ENCODE measurements at places on chromosomes 5 and 9.

- no peaks in the 10 kb centered on the region for H3K36me3 ChIP-seq
- H3K27ac ChIP-seq: no peak overlapping the region
- no peaks in the 10 kb centered on the region for H3K4me1 ChIP-seq
- DNase-seq: no peak
- H3K27me3 ChIP-seq: no peaks in the 10 kb centered on the region
Measured at GRCh38 chr5:57738301-57738700, 255.7 kb upstream of the ACTBL2 start.

DNA sequence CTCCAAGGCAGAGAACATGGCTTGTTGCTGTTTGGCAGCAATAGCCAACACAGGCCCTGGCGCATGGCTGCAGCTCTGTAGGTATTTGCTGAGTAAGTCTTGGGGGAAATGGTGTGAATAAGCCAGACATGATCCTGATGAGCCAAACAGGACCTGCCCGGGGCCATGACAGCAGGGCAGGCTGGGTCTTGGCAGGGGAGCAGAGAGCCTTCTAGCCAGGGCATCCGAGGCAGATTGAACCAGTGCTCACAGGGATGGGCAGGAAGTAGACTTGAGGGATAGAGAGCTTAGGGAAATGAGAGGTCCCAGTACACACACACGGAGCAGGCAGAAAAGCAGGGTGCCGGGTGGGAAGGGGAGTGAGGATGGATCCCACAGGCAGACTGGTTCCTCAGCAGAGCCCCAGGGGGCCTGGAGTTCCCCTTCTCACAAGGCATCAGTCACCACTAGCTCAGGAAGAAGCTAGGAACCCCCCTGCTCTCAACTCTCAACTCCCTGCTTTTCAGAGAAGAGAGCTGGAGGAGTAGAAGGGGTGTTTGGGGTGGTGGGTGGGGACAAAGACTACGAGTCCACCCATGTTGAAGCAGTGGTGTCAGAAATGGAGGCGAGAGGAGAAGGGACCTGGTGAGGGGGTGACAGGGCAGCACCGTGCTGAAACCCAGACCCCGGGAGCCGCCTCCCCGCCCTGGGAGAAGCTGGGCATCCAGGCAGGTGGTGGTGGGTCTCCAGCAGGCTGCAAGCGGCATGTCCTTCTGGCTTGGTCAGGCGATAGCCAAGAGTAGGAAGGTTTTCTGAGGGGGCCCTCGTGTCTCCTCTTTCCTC lies 111.1 kb downstream of the RGS3 start:
- DNase-seq: no peak
- peaks cover 25% of the 10 kb centered on the region for H3K4me1 ChIP-seq
- H3K36me3 ChIP-seq: no peaks in the 10 kb centered on the region
- H3K4me3 ChIP-seq: no peak overlapping the region
- no peaks in the 10 kb centered on the region for H3K27me3 ChIP-seq

- no peaks in the 10 kb centered on the region for H3K4me1 ChIP-seq
- no peak for DNase-seq
- no peaks in the 10 kb centered on the region for H3K36me3 ChIP-seq
- H3K27ac ChIP-seq: no peak overlapping the region
Measured at GRCh38 chr9:42388146-42388690, 204.8 kb downstream of the SPATA31A6 start.

DNA sequence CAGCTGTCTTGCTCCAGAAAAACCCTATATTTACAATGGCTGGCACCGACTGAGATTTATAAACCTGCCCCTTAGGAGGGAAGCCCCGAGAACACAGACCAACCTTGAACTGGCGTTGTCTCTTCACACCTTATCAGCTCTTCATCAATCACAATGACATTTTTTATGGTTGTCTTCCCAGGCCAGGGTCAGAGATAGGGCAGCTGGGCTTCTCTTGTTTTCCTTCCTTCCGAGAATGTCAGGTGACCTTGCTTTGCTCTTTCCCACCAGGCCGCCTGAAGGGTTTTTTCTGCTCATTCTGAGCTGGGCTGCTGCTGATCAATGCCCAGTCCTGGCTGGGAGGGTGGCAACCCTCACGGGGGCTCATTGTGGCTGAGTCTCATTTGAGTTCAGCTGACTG lies 619.1 kb downstream of the CCDC171 start:
- no peaks in the 10 kb centered on the region for H3K4me1 ChIP-seq
- H3K27me3 ChIP-seq: no peaks in the 10 kb centered on the region
- DNase-seq: no peak
- H3K27ac ChIP-seq: no peak overlapping the region

GRCh38 chr5:107790671-107791070 lies 119.9 kb upstream of the EFNA5 start:
- H3K27ac ChIP-seq: no peak overlapping the region
- H3K36me3 ChIP-seq: no peaks in the 10 kb centered on the region
- H3K27me3 ChIP-seq: no peaks in the 10 kb centered on the region
- H3K4me1 ChIP-seq: no peaks in the 10 kb centered on the region

DNA sequence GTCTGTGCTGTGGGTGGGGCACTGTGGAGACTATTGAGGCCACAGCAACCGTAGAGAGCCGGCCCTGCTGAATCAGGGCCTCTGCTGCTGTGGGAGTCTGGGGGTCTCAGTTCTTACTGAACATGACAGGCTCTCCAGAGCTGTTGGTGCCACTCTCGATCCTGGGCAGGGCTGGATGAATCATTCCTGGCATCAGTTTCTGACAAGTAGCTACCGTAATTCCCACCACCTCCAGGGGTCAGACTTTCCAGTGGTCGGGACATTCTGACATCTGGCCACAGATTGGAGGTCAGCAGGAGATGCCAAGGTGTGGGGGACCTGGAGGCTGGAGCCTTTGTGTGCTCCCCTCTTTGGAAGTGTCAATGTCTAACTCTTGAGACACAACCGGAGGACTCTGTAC lies 188.4 kb downstream of the IRX2 start:
- no peak overlapping the region for H3K27ac ChIP-seq
- H3K4me3 ChIP-seq: no peak overlapping the region
- H3K36me3 ChIP-seq: no peaks in the 10 kb centered on the region
- H3K27me3 ChIP-seq: no peaks in the 10 kb centered on the region
